Uterus (tissue), 4 donors: ENCODE measurements at places on chromosomes 16 and 17. TPM values are rescaled to one million over a fixed set of nuclear protein-coding genes. Genes with fewer than 3 reads are reported as not detected.

DNA sequence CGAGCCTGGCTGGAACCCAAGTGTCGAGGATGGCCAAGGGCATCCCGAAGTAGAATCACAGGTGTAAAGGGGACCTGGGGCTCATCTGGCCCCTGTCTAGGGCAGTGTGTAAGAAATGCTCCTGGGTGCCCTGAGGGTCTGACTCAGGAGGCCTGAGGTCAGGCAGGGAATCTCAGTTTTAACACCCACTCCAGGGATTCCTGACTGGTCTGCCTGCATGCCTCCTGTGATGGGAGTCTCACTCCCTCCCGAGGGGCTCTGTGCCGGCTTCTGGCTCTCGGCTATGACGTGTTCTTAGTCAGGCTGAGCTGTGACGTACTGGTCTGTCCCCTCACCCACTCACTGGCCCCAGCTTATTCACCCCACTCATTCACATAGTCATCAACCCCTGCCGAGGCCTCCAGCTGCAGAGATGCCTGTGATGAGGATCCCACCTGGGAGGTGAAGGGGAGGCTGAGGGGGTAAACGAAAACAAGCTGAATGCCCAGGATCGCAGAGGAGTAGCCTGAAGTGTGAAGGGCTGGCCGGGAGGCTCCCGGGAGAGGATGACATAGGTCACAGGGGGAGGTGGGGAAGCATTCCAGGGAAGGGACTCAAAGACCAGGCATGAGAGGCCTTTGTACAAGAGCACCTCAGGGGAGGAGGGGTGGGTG lies 23.8 kb downstream of the FAM83G start:
- no peaks in the 10 kb centered on the region for H3K36me3 ChIP-seq
- no peak overlapping the region for H3K4me3 ChIP-seq
- H3K4me1 ChIP-seq, result no peaks in the 10 kb centered on the region
- DNase-seq, result no peak
- H3K27me3 ChIP-seq, result no peaks in the 10 kb centered on the region

GRCh38 chr17:72692676-72693075 lies 399.8 kb downstream of the SLC39A11 start:
- H3K36me3 ChIP-seq, result no peaks in the 10 kb centered on the region
- DNase-seq, result no peak
- H3K27ac ChIP-seq, result no peak overlapping the region
- H3K27me3 ChIP-seq, result no peaks in the 10 kb centered on the region
- H3K4me3 ChIP-seq, result no peak overlapping the region

DNA sequence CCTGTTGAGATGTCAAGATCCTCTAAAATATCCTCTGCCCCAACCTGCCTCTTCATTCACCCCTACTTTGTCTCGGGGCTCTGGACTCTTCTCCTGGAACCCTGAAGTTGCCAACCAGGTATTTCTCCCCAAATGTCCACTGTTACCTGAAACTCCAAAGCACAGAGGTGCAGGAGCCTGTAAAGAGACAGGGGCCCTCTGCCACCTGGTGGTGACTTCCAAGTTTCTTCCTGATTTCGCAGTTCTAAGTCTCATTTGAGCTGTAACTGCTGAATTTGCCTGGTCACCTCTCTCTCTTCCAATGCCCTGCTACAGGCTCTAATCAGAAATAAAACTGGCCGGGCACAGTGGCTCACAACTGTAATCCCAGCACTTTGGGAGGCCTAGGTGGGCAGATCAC lies 77.1 kb upstream of the RCVRN start:
- no peak overlapping the region for H3K27ac ChIP-seq
- no peaks in the 10 kb centered on the region for H3K36me3 ChIP-seq
- no peak for DNase-seq
- H3K27me3 ChIP-seq, result no peaks in the 10 kb centered on the region
- no peaks in the 10 kb centered on the region for H3K4me1 ChIP-seq

GRCh38 chr17:31811101-31811500 lies 47.9 kb downstream of the COPRS start:
- no peak for DNase-seq
- no peaks in the 10 kb centered on the region for H3K27me3 ChIP-seq
- H3K27ac ChIP-seq, result no peak overlapping the region
- no peaks in the 10 kb centered on the region for H3K36me3 ChIP-seq

DNA sequence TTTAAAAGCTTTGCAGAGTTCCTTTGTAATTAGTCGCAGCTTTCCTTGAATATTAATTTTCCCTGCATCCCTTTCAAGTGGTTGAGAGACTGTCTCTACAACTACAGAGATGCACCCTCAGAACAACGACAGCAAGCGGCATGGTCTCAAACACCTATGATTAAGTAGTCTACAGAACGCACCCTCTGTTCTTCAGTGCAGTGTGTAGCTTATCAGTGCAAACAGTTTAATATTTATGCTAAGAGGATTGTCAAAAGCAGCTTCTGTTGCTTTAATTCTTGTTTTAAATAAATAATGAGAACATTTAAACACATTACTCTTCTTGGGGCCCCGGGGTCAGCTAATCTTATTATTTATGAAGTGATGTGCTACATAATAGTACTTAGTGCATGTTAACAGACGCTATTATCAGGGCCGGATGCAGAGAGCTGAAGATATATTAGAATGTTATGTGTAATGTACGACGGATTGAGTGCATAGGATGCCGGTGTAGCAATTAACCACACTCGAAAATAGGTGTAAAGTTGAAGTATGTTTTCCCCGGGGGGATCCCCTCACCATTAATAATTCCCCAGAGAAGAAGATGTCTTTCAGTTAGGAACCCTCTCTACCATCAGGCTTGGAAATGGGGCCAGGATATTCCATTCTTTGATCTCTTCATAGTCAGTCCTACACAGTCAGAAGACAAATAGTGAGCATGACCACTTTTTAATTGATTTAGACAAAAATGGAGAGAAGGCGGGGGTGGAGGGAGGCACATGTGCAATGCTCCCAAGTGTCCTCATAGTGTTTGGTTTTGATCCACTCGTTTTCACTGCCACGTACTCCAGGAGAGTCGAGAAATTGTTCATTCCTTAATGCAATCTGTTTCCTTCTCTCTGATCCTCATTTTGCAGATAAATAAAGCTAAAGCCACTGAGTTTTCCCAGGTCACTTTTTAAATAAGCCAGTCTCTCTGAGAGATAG lies 176.3 kb downstream of the IRX3 start:
- H3K4me3 ChIP-seq, result no peak overlapping the region
- no peak for DNase-seq
- H3K27me3 ChIP-seq, result no peaks in the 10 kb centered on the region
- H3K36me3 ChIP-seq, result no peaks in the 10 kb centered on the region

DNA sequence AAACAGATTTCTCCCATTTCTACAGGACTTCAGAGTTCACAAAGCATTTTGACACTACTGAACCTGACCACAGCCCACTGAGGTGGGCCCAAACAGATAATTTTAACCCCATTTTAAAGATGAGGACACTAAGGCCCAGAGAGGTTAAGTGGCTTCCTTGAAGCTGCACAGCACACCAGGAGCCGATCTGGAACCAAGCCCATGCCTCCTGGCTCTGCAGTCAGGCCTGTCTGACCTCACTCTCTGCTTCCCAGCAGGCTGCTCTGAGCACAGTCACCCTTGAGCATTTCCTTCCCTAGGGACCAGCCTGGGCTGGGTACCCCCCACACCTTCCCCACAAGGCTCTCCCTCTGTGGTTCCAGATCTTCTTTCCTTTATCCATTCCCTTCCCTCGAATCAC lies 252.2 kb downstream of the ENGASE start:
- H3K27me3 ChIP-seq, result no peaks in the 10 kb centered on the region
- no peak overlapping the region for H3K27ac ChIP-seq
- no peak for DNase-seq
- no peaks in the 10 kb centered on the region for H3K4me1 ChIP-seq

- no peaks in the 10 kb centered on the region for H3K27me3 ChIP-seq
- DNase-seq, result no peak
- H3K36me3 ChIP-seq, result no peaks in the 10 kb centered on the region
- H3K4me3 ChIP-seq, result no peak overlapping the region
Measured at GRCh38 chr16:64092271-64092670, 1029.6 kb downstream of the CDH11 start.

GRCh38 chr16:86093801-86094750 lies 195.1 kb downstream of the IRF8 start:
- H3K27ac ChIP-seq, result no peak overlapping the region
- no peaks in the 10 kb centered on the region for H3K36me3 ChIP-seq
- no peaks in the 10 kb centered on the region for H3K4me1 ChIP-seq
- DNase-seq, result no peak
- no peaks in the 10 kb centered on the region for H3K27me3 ChIP-seq

DNA sequence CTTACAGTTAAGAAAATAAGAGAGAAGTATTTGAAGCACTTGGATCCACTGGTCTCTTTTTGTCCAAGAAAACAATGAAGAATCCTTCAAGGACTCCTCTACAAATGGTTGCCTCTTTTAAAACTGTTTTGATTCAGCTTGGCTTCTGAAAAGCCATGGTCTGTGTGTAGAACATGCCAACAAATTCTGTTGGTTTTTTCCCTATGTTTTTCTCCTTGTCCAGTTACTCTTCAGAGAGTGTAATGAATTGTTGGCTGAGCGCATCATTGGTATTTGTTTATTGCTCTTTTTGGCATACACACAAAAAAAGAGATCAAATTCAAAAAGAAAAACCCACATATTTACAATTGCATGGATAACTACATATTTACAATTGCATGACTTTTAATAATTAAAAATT lies at the start of gene ABCA10:
Gene ABCA10, minus strand, starts transcription at position 249 of the 400 bp plus-strand sequence. CDS start 3,466 bp downstream, outside the sequence.
- H3K36me3 ChIP-seq, result no peaks in the 10 kb centered on the region
- H3K27me3 ChIP-seq, result no peaks in the 10 kb centered on the region
- no peaks in the 10 kb centered on the region for H3K4me1 ChIP-seq
- H3K4me3 ChIP-seq, result peak within 1 kb of the TSS; percentile 28

DNA sequence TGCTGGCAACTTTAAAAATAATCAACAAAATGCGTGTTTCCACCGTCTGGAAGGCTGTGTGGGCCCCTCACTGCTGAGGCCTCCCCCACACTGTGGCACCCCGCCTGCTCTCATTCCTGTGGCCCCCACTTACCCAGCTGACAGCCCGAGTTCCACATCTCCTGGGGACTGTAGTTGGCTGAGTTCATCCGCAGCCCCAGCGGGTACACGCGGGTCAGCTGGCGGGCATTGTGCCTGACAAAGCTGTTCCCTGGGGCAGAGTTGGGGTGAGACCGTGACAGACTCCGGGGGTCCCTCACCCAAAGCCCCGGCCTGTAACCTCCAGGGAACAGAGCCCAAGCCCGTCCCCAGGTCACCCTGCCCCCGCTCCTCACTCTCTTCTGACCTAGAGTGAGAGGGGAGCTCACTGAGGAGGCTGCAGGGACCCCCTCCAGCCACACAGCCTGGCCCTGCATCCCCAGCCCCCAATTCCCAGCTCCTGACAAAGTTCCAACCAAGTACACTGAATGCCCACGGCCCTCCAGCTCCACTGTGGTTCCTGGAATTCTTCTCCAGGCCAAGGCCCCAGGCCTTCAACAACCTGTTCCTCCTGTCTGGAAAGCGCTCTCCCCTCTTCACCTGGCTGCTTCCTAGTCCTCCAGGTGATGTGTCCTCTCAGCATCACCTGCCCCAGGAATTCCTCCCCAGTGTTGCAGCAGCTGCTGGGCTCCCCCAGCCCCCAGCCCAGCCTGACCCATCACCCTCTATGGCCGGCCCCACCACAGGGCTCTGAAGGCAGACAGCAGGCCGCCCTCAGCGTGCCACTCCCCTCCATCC lies 18.0 kb downstream of the PLCD3 start:
- no peak overlapping the region for H3K27ac ChIP-seq
- no peak for DNase-seq
- no peak overlapping the region for H3K4me3 ChIP-seq

- H3K4me3 ChIP-seq, result no peak overlapping the region
- no peak for DNase-seq
- H3K27ac ChIP-seq, result no peak overlapping the region
- H3K4me1 ChIP-seq, result peaks cover 3% of the 10 kb centered on the region
- H3K27me3 ChIP-seq, result no peaks in the 10 kb centered on the region
- no peaks in the 10 kb centered on the region for H3K36me3 ChIP-seq
Measured at GRCh38 chr17:7005716-7006115, 6.7 kb upstream of the RNASEK start.

DNA sequence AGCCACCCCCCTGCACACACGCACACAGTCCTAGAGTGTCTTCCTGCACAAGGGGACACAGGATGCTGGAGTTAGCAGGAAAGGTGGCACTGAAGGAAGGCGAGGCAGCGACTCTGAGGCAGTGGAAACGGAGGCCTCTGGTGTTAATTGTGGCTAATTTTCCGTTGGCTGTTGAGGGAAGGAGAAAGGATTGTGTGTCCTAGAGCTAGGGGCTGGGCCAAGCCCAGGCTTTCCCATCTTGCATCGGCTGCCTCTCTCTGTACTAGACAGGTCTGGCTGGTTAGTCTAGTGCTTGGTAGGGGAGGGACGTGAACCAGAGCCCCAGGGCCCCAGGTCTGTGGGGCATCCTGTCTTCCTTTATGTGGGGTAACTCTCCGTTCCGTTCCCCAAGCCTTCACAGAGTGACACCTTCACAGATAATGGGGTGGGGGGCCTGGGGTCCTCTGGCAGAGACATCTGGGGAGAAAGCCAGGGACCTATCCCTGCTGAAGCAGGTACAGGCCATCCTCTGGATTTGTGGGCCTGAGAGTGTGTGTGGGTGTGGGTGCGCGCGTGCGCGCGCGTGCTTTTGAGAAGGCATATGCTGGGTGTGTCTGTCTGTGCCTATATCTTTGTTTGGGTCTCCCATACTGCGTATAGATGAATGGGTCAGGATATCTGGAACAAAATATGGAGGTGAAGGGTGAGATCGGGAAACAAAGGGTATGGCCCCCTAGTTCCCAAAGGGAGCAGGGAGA lies at the start of gene CHD3:
Gene CHD3, plus strand, starts transcription at position 606 of the 737 bp plus-strand sequence. CDS start 212 bp downstream, outside the sequence.
- H3K36me3 ChIP-seq, result no peaks in the 10 kb centered on the region
- H3K27ac ChIP-seq, result peak within 1 kb of the TSS; percentile 98
- H3K27me3 ChIP-seq, result no peaks in the 10 kb centered on the region
- H3K4me3 ChIP-seq, result peak within 1 kb of the TSS; percentile 87
- no peak for DNase-seq

GRCh38 chr17:56913867-56914580 lies at the start of gene TRIM25:
TSS of gene TRIM25 (minus strand) at chr17:56914049. CDS start at chr17:56913988, 61 bp downstream.
- peak within 1 kb of the TSS; percentile 89 for H3K27ac ChIP-seq
- H3K4me1 ChIP-seq, result no peaks in the 10 kb centered on the region
- H3K27me3 ChIP-seq, result no peaks in the 10 kb centered on the region
- peak; percentile 87 for DNase-seq
- H3K36me3 ChIP-seq, result no peaks in the 10 kb centered on the region

DNA sequence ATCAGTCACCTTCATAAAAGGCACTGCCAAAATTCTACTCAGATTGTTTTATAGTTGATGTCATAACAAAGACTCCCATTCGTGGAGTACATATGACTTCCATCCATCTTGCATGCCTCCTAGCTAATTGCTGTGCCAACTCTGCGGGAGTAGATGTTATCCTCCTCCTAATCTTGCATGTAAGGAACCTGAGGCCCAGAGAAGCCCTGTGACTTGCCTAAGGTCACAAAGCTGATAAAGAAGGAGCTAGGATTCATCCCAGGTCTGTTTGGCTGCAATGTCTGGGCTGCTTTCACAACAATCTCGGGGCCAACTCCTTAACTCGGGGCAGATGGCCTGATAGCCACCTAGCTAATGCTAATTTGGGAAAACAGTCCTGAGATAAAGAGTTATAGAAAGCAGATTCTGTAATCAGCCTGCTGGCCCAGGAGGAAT lies 87.3 kb downstream of the YPEL2 start:
- H3K36me3 ChIP-seq, result no peaks in the 10 kb centered on the region
- no peak overlapping the region for H3K4me3 ChIP-seq

- no peaks in the 10 kb centered on the region for H3K4me1 ChIP-seq
- H3K27ac ChIP-seq, result no peak overlapping the region
- no peaks in the 10 kb centered on the region for H3K27me3 ChIP-seq
- no peak for DNase-seq
- no peaks in the 10 kb centered on the region for H3K36me3 ChIP-seq
Measured at GRCh38 chr17:75626496-75627038, 6.7 kb upstream of the SMIM5 start.

The ALG1 gene
- total RNA-seq, result 21.3 TPM

The CD300LB gene
- total RNA-seq, result 0.48 TPM

The AATK gene
- 5.1 TPM for total RNA-seq

The TBC1D3C gene
- total RNA-seq, result 0.35 TPM

The CCL7 gene
- total RNA-seq, result not detected

The PRDM7 gene
- 0.35 TPM for total RNA-seq
